ENCODE measurements at places on chromosomes 3 and 15.

DNA sequence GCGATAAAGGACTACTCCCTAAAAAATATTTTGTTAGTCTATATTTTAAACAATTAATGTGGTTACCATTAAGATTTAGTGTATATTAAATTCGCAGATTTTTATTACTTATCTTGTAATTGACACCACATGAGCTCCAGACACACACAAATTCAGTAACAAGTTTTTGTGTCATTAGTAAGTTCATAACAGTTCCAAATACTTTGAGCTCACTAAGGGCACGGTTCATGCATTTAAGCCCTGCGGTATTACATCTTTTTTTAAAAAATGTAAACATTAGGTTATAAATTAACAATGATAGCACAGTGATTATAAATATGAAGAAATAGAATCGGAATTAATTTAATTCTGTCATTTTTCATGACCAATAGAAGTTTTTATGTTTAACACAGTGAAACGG lies 317.3 kb downstream of the ZNF385D start:
- DNase-seq: no peak

- no peak for DNase-seq
These were observed 4.2 kb downstream of the PLXND1 start for GRCh38 chr3:129602309-129602708.

DNA sequence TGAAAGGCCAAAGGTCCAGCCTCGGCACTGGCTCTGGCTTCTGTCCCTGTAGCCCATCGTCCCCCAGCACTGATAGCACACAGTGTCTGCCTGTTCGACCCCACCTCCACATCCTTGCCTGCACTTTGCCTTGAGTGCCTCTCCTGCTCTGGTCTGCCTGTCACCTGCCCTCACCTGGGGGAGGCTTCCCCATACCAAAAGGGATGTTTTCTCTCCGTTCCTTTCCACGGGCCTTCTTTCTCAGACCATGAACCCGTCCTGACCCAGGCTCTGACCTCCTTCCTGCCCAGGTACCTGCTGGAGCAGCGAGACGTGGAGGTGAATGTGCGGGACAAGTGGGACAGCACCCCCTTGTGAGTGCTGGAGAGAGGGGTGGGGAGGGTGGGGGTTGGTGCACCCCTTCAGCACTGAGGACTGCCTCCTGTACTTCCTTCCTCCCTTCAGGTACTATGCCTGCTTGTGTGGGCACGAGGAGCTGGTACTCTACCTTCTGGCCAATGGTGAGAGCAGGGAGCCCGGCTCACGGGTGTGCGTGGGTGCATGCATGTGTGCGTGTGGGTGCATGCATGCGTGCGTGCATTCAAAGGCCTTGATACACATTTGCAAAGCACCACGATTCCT lies 1.5 kb downstream of the ABTB1 start:
- DNase-seq: no peak

GRCh38 chr3:106215047-106215446 lies 346.2 kb upstream of the CBLB start:
- DNase-seq: no peak

DNA sequence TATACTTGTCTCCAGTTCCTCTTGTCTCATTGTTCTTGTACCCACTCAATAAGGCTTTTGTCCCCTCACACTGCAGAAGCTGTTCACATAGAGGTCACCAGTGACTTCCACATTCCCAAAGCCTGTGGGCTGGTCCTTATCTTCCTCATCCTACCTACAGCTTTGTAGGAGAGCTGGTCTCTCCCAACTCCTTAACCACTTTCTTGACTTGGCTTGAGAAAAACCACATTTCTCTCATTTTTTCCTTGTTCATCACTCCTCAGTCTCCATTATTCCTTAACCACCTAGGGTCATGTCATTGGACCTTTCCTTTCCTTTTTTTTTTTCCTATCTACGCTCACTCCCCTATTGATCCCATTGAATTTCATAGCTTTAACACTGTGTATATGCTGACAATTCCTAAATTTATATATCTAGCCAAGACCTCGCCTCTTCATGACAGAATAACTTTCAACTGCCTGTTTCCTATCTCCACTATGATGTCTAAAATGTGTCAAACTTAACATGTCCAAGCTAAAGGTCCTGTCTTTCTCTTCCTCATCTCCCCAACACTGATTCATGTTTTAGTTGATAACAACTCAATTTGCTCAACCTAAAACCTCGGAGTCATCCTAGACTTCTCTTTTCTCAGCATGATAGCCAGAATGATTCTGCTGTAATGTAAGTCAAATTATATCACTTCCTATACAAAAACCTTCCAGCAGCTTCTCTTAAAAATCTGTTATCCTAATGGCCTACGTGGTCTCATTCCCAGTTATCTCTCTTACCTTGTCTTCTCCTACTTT lies 49.5 kb downstream of the CEP63 start:
- DNase-seq: no peak

- DNase-seq: peak; percentile 17
These were observed 574 bp downstream of the SLC38A3 start for GRCh38 chr3:50205413-50206276.

DNA sequence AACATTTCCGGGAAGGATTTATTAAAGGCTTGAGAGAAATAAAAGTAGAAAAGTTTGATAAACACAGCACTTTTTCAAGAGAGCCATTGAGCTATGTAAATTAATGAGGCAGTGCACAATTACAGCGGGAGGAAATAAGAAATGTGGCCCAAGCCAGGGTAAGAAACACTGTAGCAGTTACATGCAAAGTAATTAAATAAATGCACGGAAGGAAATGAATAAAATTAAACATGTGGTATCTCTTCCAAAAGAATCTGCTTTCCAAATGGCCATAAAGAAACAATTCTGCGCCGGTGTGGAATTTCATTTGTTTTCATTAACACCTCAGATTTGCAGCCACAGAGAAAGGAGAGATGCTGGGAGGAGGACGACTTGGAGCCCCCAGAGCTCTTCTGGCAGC lies 35.3 kb downstream of the ZPLD1 start:
- DNase-seq: no peak

- DNase-seq: no peak
These were observed 123.7 kb upstream of the CHRM5 start for GRCh38 chr15:33844597-33844996.

GRCh38 chr3:188827576-188827975 lies 344.2 kb upstream of the TPRG1 start:
- DNase-seq: no peak

GRCh38 chr3:160661660-160662059 lies 15.3 kb upstream of the ARL14 start:
- no peak for DNase-seq

- no peak for DNase-seq
These were observed 277.2 kb downstream of the TBL1XR1 start for GRCh38 chr3:176919836-176920765.

- no peak for DNase-seq
These were observed 149.0 kb downstream of the EPHA3 start for GRCh38 chr3:89256395-89256794.

DNA sequence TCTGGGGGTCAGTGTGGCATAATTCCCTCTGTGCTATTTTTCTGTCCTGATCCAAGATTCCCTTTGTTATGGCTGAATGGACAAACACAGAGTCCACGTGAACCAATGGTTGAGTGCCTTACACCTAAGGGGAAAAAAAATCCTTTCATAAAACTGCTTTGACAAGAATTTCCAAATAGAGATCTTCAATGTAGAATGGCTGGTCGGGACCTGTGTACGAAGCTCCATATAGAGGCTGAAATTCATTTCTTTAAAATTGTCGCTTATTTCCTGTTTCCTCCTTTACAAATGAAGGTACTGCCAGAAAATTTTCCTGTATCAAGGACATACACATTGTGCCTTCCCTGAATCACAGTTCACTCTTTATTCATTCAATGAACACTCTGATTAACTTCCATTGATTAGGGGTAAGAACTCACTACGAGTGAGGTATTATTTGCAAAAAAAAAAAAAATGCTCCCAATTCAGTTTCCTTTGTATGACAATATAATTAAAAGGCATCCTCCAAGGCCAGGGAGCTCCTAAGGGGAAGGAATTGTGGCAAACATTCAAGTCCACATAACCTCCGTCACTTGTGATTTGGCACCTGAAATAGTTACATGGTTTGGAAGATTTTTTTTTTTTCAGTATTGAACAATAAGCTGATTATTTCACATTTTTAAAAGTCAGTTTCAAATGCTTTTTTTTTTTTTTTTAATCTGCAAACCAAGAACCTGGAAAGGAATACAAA lies 293.8 kb downstream of the MEX3B start:
- no peak for DNase-seq

DNA sequence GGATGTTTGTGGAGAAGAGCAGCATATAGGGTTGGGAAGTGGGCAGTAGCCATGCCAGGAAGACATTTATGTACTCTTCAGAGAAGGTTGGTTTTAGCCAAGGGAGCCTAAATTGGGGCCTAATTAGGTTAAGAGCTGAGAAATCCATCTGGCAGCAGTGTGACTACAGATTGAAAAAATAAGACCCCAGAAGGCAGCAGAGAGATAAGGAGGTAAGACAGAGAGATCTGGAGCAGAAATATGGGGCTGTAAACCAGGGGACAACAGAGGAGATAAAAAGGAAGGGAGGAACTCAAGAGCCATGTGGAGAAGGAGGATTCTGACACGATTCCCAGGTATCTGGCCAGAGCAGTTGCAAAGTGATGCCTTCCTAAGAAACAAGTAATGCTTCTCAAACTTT lies 23.3 kb downstream of the LYSMD2 start:
- no peak for DNase-seq

GRCh38 chr3:127764301-127764700 lies 58.0 kb downstream of the MGLL start:
- no peak for DNase-seq

DNA sequence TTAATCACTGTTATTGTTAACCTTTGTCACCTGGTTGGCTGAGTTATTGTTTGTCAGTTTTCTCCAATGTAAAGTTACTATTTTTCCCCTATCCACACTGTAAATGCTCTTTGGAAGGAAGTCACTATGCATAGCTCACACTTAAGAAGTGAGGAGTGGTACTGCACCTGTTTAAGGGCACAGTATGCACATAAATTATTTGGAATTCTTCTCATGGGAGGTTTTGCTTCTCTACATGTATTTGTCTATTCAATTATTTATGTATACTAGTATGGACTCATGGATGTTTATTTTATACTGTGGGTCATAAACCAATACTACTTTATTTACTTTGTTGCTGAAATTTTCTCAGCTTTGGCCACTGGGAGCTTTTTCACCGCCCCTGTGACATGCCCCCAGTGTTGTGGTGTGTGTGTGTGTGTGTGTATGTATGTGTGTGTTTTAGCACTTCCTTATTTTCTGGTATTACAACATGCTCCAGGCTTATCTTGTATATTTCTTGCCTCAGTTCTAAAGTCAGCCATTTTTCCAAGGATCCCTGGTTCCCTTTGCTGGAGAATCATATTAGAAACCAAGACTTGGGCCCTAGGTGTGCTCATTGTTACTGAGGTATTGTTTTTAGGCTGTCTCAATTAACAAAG lies 290.5 kb downstream of the KBTBD8 start:
- DNase-seq: no peak

DNA sequence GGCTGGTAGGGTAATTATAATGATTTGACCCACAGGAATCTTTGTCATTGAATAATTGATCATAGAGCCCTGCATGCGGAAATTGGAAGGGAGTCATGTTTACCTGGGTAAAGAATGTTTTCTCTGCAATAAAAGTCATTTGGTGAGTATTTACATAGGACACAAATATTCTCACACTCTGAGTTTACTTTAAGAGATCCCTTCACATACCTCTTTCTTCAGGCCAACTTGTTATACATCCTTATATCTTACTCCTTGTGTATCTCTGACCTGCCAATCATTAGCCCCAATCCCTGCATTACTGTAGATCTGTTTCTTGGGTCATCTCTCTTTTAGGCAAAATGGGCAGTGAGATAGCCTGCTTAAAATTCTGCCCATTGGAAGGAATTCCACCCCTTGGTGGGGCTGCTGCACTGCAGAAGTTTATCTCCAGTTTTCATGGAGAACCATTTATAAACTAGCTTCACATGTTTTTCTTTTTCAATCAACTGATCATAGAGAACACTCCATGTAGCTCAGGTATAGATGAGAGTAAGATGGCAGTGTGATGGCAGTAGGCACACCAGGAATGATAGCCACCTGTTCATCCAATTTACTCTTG lies 46.2 kb downstream of the ILDR1 start:
- DNase-seq: no peak

- DNase-seq: no peak
These were observed 925.1 kb downstream of the OTOL1 start for GRCh38 chr3:162421721-162422120.

DNA sequence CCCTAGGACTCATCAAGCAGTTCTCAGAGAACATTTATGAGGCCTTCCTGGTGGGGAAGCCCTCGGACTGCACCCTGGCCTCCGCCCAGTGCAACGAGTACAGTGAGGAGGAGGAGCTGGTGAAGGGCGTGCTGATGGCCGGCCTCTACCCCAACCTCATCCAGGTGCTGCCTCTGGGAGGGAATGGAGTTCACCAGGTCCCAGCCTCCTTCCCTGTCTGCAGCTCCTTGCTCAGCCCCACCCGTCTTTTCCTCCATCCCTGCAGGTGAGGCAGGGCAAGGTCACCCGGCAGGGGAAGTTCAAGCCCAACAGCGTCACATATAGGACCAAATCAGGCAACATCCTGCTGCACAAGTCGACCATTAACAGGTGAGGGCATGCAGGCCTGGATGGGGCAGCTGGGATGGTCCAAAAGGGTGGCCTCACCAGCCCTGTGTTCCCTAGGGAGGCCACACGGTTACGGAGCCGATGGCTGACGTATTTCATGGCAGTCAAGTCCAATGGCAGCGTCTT lies 46.3 kb downstream of the DHX30 start:
- DNase-seq: no peak

DNA sequence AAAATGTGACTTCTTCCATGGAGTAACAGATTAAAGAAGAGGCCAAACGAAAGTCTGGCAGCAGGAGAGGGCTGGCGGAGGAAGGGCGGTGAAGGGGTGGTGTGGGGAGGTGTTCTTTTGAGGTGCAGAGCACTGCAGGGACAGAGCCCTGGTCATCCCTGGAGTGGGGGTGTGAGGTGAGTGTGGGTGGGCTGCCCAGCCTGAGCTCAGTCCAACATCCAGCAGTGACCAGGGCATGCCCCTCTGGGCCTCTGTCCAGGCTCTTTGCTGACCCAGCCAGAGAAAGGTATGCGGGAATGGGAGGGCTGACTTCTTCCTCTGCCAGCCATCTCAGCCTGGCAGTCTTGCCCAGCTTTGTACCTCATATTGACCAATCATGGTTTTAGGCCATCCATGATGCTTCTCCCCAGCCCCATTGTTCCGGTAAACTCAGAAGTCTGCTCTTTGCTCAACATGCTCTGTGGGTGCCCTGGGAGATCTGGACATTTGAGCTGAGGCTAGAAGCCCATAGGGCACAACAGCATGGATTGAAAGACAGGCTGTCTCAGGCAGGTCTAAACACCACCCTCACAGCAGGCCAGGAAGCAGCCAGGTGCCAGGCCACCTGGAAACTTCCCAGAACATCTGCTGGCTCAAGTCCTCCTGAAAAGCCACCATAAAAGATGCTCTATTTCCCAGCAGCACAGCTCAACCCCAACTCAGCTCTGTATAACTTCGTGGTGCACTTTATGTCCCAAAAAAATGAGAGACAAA lies 25.9 kb upstream of the CXCR6 start:
- no peak for DNase-seq

GRCh38 chr3:18791182-18791581 lies 357.1 kb upstream of the KCNH8 start:
- no peak for DNase-seq
